ENCODE measurements at places on chromosomes 11 and 22. TPM values are rescaled to one million over a fixed set of nuclear protein-coding genes. Genes with fewer than 3 reads are reported as not detected.

GRCh38 chr11:5363679-5364078, 12.4 kb downstream of the OR51B6 start:
- no peak for DNase-seq

TRIM34 gene
- 7.1 TPM for total RNA-seq

DNA sequence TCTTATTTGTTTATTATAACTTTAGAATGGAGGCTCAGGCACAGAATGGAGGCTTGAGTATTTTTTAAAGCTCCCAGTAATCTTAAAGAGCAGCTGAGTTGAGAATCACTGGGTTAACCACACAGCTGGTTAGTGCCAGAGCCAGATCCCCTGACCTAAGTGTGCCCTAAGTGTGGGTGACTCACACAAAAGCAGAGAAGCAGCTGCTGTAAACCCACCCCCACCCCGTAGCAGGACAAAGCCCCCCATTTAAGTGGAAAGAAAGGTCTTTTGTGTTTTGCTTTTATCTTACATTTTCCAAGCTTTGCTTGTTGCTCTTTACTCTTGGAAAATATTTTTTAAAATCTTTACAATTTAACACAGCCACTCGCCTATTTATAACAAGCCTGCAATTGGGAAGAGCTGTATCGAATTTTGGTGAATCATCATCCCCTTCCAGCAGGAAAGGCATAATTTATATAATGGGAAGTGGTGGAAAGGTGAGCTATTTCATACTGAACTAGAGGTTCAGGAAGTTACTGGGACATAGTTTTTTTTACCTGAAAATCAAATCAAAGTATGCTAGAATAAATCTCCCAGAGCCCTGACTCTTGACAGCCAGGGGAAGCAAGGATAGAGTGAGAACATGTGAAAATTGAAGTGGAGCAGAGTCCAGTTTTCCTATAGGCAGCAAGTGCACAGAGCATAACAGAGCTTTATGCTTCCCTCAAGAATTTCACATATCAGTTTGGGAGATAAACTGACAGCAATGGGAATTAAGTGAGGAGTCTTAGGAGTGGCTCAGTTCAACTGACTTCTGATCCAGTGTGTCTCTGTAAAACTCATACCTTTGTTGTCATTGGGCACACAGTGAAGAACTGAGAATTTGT, 405.7 kb downstream of the AASDHPPT start:
- no peak for DNase-seq

SHANK2 gene
- 2.1 TPM for total RNA-seq

OSBPL5 gene
- total RNA-seq = 37.1 TPM

- no peak for DNase-seq
Observed at GRCh38 chr11:13868710-13869397, 93.7 kb upstream of the SPON1 start.

DNA sequence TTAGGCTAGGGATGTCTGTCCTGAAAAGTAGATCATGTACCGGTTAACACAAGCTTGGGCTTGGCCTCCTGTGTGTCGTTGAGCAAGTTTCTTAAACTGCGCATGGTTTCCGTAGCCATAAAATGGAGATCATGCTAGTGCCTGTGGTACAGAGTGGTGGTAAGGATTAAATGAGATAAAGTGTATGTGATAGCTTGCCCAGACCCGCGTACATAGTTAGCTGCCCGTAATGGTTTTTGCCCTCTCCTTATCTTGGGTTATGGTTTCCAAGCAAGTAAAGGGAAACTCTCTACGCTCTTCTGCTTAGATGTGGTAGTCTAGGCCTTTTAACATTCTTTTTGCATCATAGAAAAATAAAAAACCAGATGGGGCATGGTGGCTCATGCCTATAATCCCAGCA, 11.0 kb upstream of the PTPRJ start:
- no peak for DNase-seq

DNA sequence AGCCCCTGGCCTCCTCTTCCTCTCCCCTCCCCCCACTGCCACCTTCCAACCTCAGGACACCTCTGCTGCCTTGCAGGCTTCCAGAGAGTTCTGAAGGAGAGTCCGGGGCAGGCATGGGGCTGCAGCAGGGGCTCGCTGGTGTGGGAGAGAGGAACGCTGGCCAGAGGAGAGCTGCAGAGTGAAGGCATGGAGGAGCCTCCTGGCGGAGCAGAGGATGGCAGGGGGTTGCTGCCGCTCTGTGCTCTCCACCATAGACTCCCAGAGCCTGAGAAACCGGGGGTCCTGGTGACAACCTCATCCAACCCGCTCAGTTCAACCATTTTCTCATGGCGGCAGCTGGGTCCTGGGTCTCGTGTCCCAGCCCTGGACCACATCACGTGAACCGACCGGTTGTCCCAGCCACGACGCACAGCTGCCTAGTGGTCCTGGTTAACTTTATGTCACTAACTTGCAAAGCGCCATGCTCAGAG, 17.5 kb downstream of the MRGPRG start:
- no peak for DNase-seq

TPBGL gene
- 0.11 TPM for total RNA-seq

KDM4D gene
- 2.6 TPM for total RNA-seq

GRCh38 chr11:125072961-125073590, 10.0 kb downstream of the SLC37A2 start:
- no peak for DNase-seq

DNA sequence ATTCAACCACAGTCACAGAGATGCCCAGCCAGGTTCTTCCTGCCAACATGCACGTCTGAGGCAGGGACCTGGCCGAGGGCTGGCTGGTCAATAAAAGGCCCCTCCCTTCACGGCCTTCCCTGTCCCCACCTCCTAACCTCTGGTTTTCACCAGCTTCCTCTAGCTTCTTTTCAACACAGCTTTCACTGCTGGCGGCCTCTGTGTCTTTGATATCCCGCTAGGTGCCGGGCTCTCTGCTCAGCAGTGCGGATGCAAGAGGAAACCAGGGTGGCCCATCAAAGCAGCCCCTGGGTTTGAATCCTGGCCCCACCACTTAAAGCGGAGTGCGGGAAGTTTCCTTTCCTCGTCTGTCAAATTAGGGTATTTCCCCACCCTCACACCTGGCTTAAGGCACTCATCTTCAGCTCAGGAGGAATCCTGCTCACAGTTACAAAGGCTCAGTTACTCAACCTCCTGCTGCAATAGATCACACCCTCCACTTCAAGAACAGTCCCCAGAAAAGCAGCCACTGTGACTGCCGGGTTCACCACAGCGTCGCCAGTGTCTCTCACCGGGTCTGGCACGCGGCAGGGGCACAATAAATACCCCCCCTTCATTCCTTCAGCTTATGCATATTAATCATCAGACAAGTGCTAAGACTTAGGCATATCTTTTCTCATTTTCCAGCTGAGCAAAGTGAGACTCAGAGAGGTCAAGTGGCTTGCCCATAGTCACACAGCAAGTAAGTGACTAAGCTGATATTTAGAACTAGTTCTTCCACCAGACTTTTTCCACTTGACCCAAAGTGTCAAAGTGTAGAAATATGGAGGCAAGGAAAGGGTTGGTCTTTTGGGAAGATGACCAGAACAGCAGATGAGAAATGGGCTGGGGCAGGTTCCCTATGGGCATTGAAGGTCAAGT, 45.7 kb downstream of the TXN2 start:
- no peak for DNase-seq

Measured in mesothelial cell of epicardium (in vitro differentiated cells).